ENCODE measurements at places on chromosomes 4 and X.
A peak's percentile ranks its signal among the peaks of the same experiment; 100 is the strongest.

- peak; percentile 58 for DNase-seq
These were observed 27.4 kb downstream of the CBLL2 start for GRCh38 chrX:22300130-22300529.

- DNase-seq: no peak
These were observed 53.9 kb upstream of the ZNF157 start for GRCh38 chrX:47316276-47317025.

DNA sequence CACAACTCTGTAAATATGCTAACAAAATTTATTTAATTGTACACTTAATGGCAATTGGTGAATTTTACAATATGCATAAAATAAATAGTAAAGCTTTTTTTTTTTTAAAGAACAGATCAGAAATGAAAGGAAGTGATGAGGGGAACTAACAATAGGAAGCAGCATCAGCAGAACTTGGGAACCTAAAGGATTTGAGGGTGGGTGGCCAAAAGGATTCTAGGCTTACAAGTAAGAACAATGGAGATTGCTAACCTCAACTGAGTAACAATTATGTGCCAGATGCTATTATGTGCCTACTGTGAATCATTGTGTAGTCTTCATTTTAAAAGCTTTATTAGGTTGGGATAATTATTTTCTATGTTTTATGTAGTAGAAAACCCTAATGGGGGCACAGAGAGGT is 185.2 kb downstream of the LDB2 start:
- DNase-seq: no peak

DNA sequence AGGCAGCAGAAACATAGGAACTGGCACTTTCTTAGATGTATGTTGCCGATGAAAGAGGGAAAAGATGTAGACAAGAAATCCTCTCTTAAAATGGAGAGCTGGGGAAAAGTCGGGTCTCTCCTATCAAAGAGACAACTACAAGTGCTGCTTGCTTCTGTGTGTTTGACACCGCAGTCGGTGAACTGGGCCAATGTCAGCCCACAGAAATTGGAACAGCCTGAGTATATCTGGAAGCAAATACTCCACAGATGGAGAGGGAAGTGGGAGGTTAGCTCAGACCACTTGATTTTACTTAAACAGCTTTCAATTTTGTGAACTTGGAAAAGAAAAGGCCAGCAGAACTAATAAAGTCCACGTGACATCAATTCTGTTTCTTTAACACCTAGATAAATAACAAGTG is 230.9 kb upstream of the FAT1 start:
- DNase-seq: no peak

DNA sequence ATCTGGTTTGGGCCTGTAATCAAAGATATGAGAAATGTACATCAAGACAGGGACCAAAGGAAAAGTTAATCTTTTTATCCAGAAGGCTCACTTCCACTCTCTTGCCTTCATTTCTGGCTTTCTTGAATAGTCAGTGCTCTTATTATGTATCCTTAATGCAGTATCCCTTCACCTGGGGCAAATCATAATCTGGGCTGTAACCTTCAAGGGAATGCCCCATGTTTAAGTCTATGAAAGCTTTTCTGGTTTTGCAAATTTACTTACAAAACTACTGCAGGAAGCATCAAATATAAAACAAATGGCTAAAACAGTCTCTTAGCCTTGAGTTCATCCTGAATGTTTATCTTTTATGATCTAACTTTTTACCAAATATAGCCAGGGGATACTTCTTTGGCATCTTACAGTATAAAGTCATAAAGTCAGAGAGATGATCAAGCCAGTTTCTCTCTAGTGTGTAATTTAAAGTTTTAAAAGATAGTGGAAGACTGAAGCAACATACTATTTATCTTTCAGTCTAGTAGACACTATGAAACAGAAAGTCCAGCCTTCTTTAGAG is 1214.8 kb downstream of the STIM2 start:
- no peak for DNase-seq

DNA sequence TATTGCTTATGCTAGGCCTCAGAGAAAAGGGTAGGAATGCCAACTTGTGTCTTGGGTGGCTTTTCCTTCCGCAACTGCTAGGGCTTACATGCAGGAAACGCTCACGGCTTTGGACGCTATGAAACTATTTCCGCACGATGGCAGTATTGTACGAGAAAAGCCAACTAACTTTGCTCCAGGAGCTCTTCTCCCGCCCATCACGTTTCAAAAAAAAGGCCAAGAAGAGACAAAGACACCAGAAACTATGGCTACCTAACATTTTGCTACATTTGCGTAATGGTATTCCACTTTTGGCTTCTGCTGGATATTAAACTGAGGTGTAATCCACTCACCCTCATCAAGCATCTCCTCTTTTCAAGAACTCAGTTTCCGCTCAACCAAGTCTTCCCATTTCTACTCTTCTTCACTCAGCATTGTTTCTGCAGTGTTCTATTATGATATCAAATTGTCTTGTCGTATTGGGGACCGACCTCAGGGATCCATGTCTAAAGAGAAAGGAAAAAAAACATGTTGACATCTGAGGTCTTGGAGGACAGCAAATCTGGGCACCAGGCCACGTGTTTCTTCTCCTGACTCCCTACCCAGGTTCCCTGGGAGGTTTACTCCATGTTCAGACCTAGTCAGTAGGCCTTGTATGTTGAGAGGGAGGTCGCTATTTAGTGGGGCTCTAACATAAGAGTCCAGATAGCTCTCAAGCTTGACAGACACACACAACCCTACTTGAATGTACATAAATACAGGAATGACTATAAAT is 239.4 kb upstream of the STK26 start:
- DNase-seq: no peak

DNA sequence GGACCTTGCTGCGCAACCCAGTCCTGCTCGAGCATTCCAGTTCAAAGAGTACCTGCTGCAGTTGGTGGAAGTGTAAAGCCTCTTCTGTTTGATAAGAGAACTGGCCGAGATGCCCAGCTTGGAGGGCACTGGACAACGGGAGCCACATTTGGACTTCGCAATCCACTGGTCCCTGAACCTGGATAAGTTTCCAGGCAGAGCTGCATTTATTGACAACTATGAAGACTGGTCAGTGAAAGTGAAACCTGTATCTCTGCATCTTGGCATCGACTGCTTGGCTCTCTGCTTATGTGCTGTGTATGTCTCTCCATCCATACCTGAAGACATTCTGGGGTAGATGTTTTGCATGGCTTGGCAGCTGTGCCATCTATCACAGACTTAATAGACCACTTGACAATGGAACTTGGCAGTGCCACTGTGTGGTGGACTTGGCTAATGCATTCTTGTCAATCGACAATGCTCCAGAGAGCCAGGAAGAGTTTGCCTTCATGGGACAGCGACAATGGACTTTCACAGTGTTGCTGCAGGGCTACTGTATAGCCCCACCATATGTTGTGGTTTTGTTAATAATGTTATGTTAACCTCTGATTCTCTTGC is 43.5 kb upstream of the ZBTB33 start:
- DNase-seq: no peak

GRCh38 chr4:132504438-132504837 is 644.7 kb upstream of the PCDH10 start:
- DNase-seq: no peak

- no peak for DNase-seq
These were observed 652 bp downstream of the SRPX start for GRCh38 chrX:38220024-38220414.

GRCh38 chr4:39004758-39005157 is 27.5 kb downstream of the TMEM156 start:
- DNase-seq: no peak

DNA sequence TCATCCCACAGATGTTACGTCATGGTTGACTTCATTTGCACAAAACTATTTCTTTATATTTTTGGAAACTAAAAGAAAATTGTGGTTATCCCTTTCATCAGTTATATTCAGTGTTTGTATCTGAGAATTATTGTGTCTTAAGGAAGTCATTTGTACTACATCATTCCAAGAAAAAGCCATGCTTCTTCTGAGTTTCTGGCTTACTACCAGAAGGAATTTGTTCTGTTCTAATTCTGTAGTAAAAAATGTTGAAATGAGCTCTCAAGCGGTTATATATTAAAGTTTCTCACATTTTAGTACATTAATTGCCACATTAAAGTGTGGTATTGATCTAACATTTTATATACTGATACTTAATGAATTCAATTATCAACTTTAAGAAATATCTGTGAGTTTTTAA is 1844.5 kb downstream of the PCDH7 start:
- DNase-seq: no peak

- DNase-seq: no peak
These were observed 54.8 kb downstream of the TBL1X start for GRCh38 chrX:9519546-9520216.

GRCh38 chr4:8319731-8320385 is 50.3 kb downstream of the HTRA3 start:
- no peak for DNase-seq

- DNase-seq: no peak
These were observed 30.8 kb upstream of the PGM2 start for GRCh38 chr4:37795581-37796195.

GRCh38 chr4:185846505-185847150 is 34.6 kb upstream of the SORBS2 start:
- no peak for DNase-seq

GRCh38 chrX:40109288-40110008 is 11.7 kb upstream of the BCOR start:
- no peak for DNase-seq

DNA sequence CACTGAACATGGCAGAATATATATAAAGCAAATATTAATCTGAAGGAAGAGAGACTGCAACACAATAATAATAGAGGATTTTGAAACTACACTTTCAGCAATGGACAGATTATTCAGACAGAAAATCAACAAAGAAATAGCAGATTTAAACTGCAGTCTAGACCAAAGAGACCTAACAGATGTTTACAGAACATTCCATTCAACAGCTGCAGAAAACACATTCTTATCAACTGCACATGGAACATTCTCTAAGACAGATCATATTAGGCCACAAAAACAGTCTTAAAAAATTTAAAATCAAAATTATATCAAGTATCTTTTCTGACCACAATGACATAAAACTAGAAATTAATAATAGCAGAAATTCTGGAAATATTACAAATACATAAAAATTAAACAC is 27.1 kb downstream of the CENPE start:
- no peak for DNase-seq

DNA sequence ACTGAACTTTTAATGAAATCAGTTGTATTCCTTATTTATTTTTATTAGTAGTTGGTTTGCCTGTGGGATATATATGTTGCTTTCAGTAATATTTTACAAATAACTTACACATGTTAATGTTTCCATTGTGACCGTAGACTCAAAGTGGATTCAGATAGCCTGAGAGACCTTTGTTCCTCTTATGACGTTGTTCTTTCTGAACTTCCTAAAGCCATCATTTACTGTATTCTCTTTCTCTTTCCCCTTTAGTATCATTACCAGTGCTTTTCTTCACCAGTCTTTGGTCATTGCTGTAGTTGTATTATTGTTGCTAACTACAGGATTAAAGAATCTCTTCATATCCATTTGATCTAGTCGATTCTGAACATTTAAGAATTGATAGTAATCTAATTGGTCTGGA is 4.3 kb downstream of the STIM2 start:
- DNase-seq: no peak

DNA sequence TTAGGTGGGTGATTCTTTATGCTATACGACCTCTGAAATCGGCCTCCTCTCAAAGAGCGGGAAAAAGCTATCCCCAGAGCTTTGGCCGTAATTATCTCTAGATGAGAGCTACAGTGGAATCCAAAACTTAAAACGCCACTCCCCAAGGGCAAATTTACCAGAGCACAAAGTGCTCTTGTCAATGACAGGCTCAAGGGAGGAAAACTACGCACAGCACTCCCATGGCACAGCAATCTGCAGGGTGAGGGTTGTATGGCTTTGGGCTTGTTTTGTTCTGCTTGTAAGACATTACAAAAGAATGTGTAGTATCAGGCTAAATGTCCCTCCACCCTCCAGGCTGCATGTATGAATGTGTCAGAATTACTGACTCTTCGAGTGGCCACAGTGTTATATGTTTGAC is 44.0 kb downstream of the ARHGEF6 start:
- no peak for DNase-seq

- no peak for DNase-seq
These were observed 58.5 kb upstream of the CPEB2 start for GRCh38 chr4:14943749-14944148.

DNA sequence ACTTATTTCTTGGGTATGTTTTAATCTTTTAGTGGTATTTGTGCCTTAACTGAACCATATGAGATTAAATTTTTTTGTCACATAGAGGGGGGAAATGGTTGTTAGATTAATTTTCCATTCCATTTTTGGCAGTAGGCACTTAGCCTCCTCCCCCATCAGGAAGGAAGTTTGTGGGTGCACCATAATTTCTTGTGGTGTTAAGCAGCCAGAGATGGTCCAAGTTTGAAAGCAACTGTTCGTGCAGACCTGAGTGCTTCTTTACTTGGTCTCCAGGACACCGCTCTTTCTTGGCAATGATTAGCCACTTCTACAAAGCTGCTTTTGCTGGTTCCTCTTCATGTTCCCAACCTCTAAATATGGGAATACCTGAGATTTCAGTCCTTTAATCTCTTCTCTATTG is 92.7 kb upstream of the RPL34 start:
- DNase-seq: no peak

GRCh38 chr4:184280591-184281071 is 63.0 kb upstream of the ENPP6 start:
- no peak for DNase-seq

- no peak for DNase-seq
These were observed 42.6 kb downstream of the ADGRA3 start for GRCh38 chr4:22473268-22473667.

GRCh38 chr4:5746829-5747737 is 36.1 kb downstream of the EVC start:
- peak; percentile 50 for DNase-seq

- no peak for DNase-seq
These were observed 7.6 kb downstream of the CLCN5 start for GRCh38 chrX:49930039-49930438.

- DNase-seq: no peak
These were observed 9.2 kb downstream of the VSIG4 start for GRCh38 chrX:66030505-66031317.

DNA sequence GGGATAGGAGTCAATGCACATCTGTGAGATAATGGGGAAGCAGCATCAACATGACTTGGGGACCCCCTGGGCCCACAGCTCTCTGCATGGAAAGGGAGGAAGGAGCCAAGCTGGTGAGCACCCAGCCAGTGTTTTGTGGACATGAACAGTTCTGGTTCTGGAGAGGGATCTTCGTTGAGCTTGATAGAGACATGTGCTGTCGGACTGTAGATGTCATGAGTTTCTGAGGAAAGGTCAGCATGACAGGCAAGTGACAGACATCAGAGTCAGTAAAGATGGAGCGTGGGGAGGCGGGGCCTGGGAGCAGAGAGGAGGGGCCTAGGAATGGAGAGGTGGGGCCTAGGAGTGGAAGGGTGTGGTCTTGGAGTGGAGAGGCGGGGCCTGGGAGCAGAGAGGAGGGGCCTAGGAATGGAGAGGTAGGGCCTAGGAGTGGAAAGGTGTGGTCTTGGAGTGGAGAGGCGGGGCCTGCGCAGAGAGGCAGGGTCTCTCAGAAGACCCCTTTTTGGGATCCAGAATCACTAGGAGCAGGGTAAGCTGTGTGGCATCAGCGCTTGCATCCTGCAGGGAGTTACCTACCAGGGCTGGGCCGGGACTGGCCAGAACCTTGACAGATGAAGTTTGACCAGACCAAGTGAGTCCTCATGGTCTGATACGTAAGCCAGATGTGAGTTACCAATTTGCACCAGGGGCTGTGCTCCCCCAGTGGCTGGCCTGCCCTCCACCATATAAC is 33.7 kb downstream of the PIGG start:
- no peak for DNase-seq

GRCh38 chr4:187085339-187085738 is 361.7 kb upstream of the FAT1 start:
- no peak for DNase-seq

GRCh38 chr4:16995451-16995850 is 97.0 kb upstream of the LDB2 start:
- DNase-seq: no peak

All from retinal pigment epithelial cell (primary cell).